ENCODE measurements at places on chromosomes 1 and 21. TPM values are rescaled to one million over a fixed set of nuclear protein-coding genes. Genes with fewer than 3 reads are reported as not detected.

GBP6 gene
- total RNA-seq = not detected

GJC2 gene
- 4.3 TPM for total RNA-seq

RIMKLA gene
- total RNA-seq = 1.3 TPM

KPRP gene
- not detected for total RNA-seq

- no peak for DNase-seq
These were observed 28.0 kb downstream of the CRYAA start for GRCh38 chr21:43196826-43197225.

DNA sequence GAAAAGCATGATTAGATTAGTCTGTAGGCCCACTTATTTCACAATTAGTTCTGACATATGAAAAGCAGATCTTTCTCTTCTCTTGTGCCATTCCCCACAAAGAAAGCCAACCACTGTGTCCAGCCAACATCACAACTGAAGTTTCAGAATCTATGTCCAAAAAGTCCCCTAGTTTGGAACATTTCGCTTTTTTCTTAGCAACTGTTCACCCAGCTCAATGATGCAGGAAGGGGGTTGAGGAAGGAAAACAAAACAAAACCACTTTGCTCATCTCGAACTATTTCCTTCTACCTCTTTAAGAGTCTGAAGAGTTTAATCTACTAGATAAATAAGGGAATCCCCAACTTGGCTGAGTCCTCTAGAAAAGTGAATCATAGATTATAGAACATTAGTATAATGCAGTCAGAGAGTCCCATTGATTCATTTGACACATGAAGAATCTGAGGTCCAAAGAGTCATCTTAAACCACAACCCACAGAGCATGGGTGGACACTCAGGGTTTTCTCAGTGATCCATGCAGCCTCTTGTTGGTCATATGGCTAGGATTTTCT is 159.3 kb upstream of the SGIP1 start:
- DNase-seq = no peak

DNA sequence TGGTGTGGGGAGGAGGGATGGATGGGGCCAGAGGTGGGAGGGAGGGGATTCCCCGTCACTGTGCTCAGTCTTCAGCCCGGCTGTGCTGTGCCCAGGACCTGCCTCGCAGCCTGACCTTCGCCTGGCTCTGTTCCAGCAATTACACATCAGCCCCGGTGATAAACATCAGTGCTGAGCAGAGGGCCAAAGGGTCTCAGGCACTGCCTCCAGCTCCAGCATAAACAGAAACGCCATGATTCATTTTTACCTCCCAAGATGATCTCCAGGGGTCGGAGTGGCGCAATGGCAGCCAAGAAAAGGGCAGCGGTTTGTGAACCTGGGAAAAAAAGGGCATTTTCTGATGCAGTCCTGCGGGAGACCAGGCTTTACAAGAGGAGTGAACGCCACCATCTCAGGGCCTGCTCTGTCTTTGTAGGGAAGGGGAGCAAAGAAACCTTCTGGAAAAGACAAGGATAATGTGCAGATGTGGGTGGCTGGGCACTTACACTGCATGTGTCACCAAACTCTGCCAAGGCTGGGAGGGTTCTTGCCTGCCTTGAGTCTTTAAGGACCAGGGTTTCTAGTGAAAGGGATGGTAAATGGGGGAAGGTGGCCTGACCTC is 28.1 kb downstream of the SHISA4 start:
- peak; percentile 94 for DNase-seq

DNA sequence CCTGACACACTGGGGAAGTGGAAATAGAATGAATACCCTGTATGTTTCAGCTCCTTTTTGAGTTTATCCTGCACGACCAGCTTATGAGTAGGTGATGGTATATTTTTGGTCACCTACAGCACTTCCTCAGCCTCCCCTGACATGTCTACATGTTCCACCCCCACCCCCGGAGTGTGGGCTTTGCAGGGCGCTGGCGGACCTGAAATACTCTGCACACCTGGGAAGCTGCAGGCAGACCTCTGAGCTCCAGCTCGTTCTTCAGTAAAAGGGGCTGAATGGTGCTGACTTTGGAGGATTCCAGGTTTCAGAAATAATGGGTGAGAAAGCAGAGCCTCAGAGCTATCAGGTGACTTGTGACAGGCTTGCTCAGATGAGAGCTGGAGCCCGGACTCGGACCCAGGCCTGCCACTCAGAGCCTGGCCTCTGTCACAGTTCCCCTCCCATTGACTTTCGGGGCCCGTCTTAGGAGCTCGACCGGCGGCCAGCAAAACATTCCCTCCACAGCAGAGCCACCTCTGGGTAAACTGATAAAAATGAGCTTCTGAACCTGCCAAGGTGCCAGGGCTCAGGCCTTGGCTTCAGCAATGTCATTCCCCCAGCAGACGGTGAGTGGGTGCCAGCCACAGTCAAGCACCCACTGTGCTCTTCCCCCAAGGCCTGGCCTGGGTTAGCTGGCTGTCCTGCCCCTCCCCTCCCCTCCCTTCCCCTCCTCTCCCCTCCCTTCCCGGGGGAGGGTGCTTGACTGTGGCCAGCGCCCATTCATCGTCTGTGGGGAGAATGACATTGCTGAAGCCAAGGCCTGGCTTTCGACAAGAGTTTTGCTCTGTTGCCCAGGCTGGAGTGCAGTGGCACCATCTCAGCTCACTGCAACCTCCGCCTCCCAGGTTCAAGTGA is 30.1 kb downstream of the DOP1B start:
- DNase-seq = no peak

DNA sequence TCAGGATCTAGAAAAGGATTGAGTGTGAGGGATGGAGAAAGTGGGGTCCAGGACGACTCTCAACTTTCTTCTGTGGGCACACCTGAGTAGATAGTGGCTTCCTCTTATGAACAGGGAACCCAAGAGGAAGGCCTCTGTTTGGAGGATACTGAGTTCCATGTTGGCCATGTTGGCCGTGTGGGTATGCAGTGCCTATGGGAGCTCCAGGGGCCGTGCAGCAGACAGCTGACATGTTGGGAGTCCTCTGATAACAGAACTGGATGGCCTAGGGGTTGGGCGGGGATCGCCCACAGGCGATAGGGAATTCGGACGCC is 43.0 kb downstream of the TMEM53 start:
- no peak for DNase-seq

DNA sequence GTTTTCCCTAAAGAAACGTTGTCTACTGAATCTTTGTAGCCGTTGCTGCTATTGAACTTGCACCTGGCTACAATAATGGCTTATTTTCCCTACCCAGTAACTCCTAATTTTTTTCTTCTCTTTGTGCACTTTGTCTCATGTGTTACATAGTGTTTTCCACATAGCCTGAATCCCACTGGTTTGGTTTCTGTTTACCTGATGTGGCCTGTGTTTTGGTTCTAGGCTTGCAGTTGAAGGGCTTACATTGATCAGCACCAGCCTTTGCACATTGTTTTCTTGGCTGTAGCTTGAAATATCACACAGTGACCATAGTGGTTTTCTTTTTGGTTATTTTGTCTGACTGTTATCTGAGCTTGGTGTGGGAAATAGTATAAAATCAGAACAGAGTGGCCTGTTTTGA is 29.5 kb downstream of the ST3GAL3 start:
- no peak for DNase-seq

GRCh38 chr1:115056395-115056798 is 26.8 kb downstream of the TSHB start:
- no peak for DNase-seq

DNA sequence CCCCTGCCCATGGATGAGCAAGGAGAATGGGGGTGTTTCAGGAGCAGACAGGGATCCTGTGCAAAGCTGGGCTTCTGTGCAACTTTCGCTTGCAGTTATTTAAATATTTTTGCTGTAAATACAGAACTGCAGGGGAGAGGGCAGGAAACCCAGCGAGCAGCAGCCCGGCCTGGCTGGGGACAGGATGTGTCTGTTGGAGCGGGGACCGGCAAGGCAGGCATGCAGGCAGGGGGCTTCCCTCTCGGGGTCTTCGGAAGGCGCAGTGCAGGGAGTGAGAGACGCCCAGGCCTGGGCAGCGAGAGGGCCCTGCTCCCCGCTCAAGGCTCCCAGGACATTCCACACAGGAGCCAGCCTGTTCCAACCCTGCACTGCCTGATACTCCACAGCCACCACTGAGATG is 1.7 kb upstream of the AIRE start:
- DNase-seq = no peak

DNA sequence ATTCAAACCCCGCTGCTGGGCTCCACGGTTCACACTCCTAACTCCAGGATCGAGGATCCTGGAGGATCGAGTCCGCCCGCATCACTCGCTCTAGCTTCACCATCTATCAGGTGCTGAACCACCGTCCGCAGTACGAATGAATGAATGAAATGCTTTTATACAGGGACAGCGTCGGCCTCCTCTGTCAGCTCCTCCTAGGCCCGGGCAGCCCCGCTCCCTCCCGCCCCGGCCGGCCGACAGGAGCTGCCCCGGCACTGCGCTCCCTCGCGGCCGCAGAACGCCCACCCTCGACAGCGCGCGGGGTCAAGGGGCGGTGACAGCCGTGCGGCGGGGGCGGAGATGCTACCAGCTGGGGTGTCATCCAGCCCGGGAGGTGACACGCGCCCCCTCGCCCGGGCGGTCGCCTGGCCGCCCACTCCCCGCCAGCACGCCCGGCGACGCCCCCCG is 520 bp downstream of the ZBTB17 start:
- DNase-seq = peak; percentile 89

DNA sequence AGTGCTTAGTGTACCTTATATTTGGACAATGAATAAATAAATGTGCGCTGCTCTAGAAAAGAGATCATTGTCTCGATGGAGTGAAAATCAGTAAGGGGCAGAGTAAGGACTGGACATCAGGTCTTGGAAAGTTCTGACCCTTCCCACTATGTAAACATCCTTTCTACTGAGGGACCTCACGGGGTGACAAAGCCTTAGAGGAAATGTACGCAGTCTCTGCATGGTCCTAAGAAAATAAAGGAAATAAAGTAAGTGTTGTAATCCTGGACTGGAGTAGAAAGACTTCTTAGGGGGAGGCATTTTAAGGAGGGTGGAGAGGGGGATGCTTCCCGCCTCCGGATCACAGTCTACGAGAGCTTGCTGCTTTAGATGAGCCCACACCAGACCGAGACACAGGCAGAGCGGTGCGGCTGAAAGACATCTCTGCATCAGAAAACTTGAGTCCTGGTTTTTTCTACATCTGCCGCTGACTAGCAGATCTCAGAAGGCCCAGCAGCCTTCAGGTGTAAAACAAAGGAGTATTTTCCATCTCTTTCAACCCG is 22.3 kb upstream of the GPR137B start:
- no peak for DNase-seq

DNA sequence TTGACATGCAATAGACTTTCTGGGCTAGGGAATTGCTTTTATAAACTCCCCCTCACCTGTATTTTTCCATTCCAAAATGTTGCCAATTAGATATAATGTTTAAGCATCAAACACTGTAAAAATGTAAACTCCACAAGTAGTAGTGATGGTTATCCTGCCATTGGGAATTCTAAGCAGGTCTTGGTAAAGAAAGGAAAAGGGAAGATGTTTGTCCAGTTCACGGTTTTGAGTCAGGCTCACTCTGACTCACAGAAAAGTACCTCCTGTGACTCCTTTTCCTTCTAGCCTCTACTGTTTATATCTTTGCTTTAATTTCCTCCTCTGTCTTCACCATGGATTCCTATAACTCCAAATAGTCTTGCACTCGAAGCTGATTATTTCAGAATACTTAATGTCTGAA is 19.0 kb upstream of the PTPN14 start:
- no peak for DNase-seq

- no peak for DNase-seq
These were observed 24.2 kb downstream of the CLEC20A start for GRCh38 chr1:178472531-178472930.

GRCh38 chr1:85314726-85315125 is 38.3 kb upstream of the BCL10 start:
- DNase-seq = no peak

DNA sequence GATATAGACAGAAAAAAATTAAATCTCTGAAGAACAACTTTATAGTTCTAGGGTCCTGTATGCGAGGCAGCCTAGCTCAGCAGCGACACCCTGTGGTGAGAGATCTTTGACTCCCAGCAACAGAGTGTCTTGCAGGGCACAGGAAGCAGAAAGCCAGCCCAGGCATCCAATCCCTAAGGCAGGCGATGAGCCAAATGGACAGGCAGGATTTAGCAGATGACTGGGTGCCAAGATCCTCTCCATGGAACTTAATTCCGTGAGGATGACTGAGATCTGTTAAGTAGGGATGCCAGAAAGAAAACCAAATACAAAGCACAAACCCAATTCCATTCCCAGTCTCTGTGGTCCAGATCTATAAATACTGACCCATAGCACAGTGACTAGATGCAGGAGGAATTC is 38.8 kb downstream of the HLCS start:
- peak; percentile 92 for DNase-seq

GRCh38 chr1:208332036-208332773 is 88.0 kb upstream of the PLXNA2 start:
- DNase-seq = no peak

- DNase-seq = no peak
These were observed 7.0 kb downstream of the MRPL9 start for GRCh38 chr1:151756291-151756690.
